ENCODE measurements at places on chromosomes 7 and 10. TPM values are rescaled to one million over a fixed set of nuclear protein-coding genes. Genes with fewer than 3 reads are reported as not detected.

Gene PNLIPRP1
- total RNA-seq = not detected

Gene WNT8B
- not detected for total RNA-seq

Gene ACTR1A
- 114 TPM for total RNA-seq

Gene FFAR4
- total RNA-seq = not detected

Gene CNNM1
- 2.2 TPM for total RNA-seq

Gene CNPY1
- not detected for total RNA-seq

Gene IFIT1B
- total RNA-seq = not detected

Gene THSD7A
- 0.09 TPM for total RNA-seq

Gene EIF5AL1
- total RNA-seq = 0.34 TPM

Gene PRRT4
- 3.5 TPM for total RNA-seq

Gene HMX2
- not detected for total RNA-seq

Gene CLCN1
- not detected for total RNA-seq

Gene MYH16
- not detected for total RNA-seq

Gene REEP3
- 38.9 TPM for total RNA-seq

Gene NPFFR1
- not detected for total RNA-seq

Gene PNLIP
- total RNA-seq = not detected

Gene CLDN4
- 0.68 TPM for total RNA-seq

Gene THAP5
- total RNA-seq = 8.5 TPM

Gene ABCC2
- total RNA-seq = 0.68 TPM

Gene RPEL1
- 0.12 TPM for total RNA-seq

Gene WAPL
- total RNA-seq = 22.5 TPM

Gene CRPPA
- total RNA-seq = 0.94 TPM

Gene CASTOR2
- 16.0 TPM for total RNA-seq

Gene CTNNA3
- not detected for total RNA-seq
